ENCODE measurements at places on chromosomes 13 and 19.

DNA sequence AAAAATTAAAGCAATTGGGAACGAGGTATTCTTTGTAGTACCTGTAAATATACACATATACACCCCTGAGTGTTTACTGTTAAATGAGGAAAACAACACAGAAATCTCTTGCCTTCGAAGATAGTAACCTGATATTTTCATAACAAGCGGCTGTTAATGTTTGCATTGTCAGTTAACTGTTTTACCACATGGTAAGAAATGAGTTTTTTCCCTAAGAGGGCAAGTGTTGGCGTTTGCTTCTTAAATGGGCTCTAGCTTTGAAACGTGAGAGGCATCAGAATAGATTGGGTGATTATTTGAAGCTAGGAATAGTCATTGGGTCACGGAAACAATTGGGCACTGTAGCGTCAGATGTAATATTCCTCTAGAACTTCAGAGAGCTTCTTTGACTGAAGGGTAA is 22.0 kb upstream of the UPF3A start:
- no peak for DNase-seq

GRCh38 chr13:32917504-32917903 is 98.7 kb upstream of the KL start:
- no peak for DNase-seq

DNA sequence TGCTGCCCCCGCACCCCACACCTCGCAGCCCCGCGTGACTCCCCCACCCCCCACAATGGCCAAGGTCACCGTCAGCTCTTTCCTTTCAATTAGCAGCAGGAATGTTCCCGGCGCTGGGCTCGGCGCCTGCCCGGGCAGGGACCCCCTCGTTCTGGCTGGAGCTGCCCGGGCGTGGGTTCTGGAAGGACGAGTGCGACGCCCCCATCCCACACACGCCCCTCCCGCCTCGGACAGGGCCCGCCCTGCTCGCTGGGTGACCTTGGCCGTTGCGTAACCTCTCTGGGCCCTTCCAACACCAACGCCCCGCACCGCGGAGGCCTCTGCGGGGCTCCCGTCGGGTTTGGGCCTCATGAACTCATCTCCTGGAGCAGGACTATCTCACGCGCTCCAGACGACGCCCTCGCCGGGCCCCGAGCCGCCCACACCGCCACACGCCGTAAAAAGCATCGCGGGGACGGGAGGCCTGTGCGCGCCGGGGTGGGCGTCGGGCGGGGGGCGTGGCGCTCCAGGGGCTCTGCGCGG is 10.3 kb downstream of the PALM start:
- DNase-seq: no peak

- DNase-seq: no peak
Measured at GRCh38 chr19:19405971-19406877, 749 bp downstream of the GATAD2A start.

GRCh38 chr13:25887962-25888655 is 163.7 kb downstream of the SHISA2 start:
- DNase-seq: no peak

GRCh38 chr13:111249637-111250360 is 70.6 kb upstream of the TEX29 start:
- DNase-seq: no peak

DNA sequence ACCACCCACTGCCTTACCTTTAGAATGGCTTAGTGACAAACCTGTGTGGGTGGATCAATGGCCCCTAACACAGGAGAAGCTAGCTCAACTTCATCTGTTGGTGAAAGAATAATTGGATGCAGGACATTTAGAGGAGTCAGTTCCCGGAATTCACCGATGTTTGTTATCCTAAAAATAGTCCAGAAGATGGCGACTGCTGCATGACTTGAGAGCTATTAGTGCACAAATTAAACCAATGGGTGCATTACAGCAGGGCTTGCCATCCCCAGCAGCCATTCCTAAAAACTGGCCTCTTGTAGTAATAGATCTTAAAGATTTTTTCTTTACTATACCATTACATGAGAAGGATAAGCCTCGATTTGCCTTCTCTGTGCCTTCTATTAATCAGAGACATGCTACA is 46.8 kb upstream of the ZNF726 start:
- DNase-seq: no peak

- no peak for DNase-seq
Measured at GRCh38 chr19:42203700-42204099, 13.8 kb downstream of the DEDD2 start.

DNA sequence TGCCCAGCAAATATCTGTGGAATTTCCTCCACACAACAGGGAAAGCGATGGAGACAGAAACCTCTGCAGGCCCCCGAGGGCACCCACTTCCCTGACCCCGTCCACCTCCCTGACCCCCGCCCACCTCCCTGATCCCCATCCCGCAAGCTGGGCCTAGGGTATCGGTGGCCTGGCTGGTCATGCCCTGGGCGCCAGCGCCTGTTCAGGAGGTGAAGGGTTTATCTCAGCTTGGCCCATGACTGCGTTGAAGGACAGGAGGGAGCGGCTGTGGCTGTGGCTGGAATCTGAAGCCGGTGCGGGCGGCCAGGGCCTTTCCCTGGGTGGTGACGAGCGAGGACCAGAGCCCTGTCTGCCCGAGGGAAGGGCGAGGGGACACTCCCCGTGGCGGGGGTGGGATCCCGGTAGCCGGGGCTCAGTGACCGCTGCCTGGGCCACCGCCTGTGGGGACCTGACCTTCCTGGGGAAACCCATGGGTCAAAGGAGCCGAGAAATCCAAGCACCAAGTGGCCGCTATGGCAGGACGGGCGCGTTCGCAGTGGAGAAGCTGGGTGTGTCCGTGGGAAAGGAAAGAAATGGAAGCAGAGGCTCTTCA is 20.7 kb downstream of the GAS6 start:
- DNase-seq: no peak

GRCh38 chr19:46328079-46328478 is 18.8 kb upstream of the PPP5C start:
- DNase-seq: no peak
